ENCODE measurements at places on chromosomes 12 and 14.

DNA sequence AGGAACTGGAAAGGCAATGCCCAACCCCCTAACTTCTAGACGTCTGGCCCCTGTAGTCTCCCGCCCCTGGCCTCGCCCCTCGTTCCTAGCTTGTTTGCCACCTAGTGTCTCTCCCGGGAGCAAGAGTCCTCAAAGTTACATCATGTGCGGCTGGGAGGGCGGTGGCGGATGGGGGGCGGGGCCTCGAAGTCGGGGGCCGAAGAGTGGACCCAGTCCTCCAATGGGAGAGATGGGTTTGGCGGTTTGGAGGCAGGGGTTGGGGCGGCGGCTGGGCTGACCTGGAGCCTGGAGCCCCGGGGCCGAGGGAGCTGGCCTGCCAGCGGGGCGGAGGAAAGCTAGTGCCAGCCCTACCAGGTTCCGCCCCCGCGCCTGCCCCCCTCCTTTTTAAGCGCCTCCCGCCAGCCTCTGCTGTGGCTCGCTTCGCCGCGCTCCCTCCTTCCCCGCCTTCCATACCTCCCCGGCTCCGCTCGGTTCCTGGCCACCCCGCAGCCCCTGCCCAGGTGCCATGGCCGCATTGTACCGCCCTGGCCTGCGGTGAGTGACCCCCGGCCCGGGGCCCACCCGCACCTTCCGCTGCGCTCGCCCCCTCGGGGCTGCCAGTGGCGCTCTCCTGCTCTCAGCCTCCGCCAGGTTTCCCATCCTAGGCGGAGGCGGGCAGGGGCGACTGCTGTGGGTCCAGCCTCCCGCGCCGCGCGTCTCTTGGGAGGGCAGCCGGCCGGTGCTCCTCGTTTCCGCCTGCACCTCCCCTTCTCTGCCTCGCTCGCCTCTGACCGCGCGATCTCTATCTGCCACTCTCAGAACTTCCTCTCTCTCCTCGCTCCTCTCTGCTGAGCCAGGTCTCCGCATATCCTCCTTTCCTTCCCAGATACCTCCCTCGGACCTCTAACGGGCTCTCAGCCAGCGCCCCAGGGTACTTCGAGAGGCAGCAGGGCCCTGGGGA lies at the start of gene PCK2:
TSS of gene PCK2 (plus strand) at position 411 of the 940 bp plus-strand sequence. CDS start at position 506, 95 bp downstream.
- DNase-seq: peak; percentile 69

- no peak for DNase-seq
Observed at GRCh38 chr12:712172-712863, 40.1 kb upstream of the WNK1 start.

DNA sequence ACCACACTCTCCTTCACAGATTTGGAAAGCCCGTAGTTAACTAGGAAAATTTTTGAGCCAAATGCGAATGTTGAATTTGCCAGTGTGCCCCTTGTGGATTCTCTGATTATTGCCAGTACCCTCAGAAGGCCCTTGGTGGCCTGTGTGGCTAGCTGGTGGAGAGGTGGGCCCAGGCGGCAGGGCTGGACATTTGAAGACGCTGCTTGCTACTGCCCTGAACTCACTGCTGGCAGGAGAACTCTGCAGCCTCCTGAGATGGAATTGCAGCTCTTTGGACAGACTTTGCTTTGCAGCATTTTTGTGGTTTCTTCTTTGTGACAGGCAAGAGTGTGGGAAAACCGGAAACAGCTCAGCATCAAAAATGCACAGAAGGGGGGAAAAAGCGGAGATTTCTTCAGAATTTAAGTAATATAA lies 97.6 kb downstream of the TGFB3 start:
- DNase-seq: no peak

DNA sequence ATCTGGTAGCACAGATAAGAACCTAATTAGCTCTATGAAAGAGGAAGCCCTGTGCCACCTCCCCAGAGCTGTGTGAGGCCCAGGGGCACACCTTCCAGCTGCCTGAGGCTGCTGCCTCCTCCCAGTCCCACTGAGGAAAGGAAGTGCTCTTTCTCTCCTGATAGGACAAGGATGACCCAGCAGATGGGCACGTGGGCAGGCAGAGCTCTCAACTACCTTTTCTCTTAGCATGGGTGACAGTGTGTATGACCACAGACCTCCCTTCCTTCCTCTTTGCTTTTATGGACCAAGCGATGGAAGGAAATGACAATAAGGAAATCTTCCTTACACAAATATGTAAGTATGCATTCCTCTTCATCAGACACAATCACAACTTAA lies 127.6 kb upstream of the AMIGO2 start:
- DNase-seq: no peak

- DNase-seq: no peak
Observed at GRCh38 chr12:12519354-12519998, 43.2 kb downstream of the DUSP16 start.

- no peak for DNase-seq
Observed at GRCh38 chr12:104652910-104653309, 196.2 kb downstream of the CHST11 start.

- no peak for DNase-seq
Observed at GRCh38 chr14:37411079-37411735, 183.8 kb downstream of the FOXA1 start.

DNA sequence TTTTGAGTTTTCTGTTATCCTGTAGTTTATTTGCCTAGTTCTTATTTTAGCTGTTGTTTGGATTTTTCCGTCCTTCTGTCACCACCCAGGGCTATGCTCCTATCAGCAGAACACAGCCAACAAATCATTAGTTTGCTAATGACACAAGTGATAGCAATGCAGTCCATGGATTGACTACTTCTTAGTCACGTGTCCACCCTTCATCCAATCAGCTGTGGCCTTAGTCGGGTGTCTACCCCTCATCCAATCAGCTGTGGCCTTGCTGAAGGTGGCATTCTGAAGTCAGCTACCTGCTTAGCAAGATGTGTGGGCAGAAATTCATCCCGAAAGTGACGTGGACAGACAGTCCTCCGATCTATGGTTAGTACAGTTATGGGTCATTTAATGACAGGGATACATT lies 182.3 kb downstream of the GALC start:
- DNase-seq: no peak

Data from activated T-cell treated with anti-CD3 and anti-CD28 coated beads for 1 hour (primary cell).